ENCODE measurements at places on chromosomes 5 and 9.

DNA sequence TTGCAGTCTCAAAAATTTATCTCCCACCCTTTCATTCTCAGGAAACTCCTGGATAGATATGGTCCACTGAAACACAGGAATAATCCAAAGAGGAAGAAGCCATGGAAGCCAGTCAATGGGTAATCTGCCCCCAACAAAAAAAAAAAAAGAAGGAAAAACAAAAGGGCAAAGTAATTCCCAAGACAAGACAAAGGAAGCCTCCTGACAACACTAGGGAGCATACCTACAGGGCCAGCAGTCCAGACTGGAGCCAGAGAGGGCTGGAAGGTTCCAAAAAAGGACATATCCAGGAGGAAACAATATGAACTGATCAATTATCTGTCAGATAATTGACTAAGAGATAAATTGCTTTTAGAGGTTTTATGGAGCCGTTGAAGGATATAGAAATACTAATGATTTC is 12.9 kb downstream of the FNIP1 start:
- DNase-seq: no peak

- peak; percentile 36 for DNase-seq
Measured at GRCh38 chr5:96597438-96598020, 64.6 kb upstream of the CAST start.

DNA sequence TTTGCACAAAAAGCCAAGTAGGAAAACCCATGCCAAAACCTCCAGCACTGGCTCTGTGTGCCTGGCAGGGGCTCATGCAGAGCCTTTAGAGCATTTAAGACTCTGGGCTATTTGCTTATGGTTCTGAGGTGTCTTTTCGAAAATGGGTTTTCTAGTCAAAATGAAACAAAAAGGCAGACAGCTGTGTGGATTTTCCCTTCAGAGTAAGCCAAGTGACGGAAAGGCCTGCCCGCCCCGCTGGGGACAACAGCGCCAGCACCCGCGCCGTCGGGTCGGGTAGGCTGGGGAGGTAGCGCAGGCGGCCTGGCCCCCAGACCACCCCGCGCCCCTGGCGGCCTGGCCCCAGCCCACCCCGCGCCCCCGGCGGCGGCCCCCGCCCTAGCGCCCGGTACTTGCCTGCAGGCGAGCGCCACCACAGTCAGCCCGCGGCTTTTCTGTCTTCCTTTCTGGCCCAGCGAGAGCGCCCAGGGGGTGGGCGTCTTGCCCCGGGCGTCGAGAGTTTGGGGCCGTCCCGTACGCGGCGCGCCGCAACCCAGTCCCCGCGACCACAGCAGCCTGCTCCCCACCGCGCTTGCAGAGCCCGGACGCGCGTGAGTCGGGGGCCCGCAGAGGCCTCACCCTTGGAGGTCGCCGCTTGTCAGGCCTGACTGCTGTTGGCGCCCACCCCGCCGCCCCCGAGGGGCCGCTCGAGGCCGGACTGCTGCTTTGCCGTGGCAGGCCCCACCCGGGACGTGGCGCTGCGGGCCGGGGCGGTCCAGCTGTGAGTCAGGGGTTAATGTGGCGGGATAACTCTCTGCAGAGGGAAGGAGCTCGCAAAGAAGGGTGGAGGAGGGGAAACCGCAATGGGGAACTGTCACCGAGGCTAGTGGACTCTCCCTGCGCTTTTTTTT is at the start of gene TICAM2:
Gene TICAM2, minus strand, starts transcription at position 779 of the 890 bp plus-strand sequence. CDS start 21,223 bp downstream, outside the sequence.
- DNase-seq: peak; percentile 46

GRCh38 chr5:79109527-79110492 is 1.8 kb upstream of the BHMT start:
- DNase-seq: no peak

DNA sequence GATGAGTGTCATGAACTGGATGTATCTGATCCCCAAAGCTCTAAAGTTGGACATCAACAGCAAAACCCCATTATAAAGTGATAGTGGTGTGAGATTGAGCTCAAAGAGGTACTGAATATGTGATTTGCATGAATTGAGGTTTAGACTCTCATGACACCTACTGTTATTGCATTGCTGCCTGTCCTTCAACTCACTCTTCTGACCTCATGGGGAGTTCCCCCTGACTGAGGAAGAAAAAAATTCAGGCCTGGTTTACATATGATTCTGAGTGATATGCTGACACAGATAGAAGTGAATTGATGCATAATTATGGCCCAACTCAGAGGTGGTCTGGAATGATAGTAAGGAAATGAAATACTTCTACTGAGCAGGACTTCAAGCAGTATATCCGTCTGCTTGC is 76.2 kb upstream of the CHD1 start:
- no peak for DNase-seq

GRCh38 chr5:17897776-17898175 is 263.5 kb downstream of the TAF11L14 start:
- no peak for DNase-seq

- DNase-seq: no peak
Measured at GRCh38 chr9:34689512-34689911, 1.6 kb downstream of the CCL19 start.

DNA sequence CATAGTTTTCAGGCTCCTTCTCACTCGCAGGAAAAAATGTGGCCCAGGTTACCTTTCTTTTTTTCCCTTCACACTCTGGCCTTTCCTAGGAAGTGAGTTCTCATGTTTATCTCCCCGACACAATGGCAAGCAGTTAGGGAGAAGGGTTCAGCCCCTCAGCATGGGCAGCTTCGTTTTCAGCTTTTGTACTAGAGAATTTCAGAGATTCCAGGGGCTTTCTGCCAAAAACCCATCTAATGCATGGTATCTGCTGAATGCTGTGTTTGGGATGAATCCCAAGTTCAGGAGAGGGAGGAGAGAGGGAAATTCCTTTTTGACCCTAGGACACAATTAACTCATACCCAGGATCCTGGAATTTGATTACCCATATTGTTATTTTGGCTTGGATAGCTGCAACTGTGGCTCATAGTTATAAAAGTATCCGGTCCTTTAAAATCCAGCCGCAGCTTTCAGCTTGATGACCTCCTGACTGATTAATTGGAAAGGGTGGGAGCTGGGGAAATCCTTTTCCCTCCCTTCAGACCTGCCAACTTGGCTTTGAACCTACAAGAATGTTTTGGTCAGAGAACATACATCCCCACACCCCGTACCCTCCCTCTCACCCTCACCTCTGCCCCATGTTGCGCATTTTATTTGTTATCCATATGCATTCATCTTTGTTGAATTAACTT is 78.4 kb downstream of the TMEM252 start:
- no peak for DNase-seq

DNA sequence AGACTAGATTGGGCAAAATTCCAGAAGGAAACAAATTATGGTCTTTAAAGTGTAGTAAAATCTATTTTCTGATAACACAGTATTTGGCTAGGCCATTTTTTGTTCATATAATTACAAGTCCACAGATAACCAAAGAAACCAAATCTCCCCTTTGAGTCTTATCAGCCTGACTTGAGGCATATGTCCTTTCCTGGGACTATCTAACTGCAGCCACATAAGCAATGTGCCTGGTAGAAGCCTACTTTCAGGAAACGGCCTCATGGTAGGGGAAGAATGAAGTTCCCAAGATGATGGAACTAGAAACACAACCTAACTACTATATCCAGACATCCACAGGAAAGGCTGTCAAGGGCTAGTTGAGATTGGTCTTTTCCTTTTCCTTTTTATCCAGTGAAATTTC is 130.0 kb downstream of the PIK3R1 start:
- no peak for DNase-seq

- DNase-seq: no peak
Measured at GRCh38 chr5:123359454-123360200, 63.6 kb downstream of the CEP120 start.

DNA sequence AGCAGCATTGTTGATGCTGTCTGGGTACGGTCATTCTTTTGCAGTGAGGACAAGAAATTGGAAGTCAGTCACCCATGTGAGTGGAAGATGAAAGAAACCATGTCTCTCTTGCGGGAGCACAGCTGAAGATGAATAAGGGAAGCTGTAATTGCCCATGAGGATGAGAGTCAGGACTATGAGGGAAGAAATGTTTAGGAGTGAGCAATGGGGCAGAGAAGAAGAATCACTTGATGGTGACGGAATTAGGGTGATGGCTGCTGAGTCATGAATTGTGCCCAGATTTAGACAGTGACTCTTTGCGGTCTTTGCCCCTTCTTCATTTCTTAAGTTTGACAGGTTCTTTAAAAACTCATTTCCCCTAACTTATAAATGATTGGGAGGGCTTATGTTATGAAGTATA is 183.3 kb downstream of the MAST4 start:
- DNase-seq: no peak

DNA sequence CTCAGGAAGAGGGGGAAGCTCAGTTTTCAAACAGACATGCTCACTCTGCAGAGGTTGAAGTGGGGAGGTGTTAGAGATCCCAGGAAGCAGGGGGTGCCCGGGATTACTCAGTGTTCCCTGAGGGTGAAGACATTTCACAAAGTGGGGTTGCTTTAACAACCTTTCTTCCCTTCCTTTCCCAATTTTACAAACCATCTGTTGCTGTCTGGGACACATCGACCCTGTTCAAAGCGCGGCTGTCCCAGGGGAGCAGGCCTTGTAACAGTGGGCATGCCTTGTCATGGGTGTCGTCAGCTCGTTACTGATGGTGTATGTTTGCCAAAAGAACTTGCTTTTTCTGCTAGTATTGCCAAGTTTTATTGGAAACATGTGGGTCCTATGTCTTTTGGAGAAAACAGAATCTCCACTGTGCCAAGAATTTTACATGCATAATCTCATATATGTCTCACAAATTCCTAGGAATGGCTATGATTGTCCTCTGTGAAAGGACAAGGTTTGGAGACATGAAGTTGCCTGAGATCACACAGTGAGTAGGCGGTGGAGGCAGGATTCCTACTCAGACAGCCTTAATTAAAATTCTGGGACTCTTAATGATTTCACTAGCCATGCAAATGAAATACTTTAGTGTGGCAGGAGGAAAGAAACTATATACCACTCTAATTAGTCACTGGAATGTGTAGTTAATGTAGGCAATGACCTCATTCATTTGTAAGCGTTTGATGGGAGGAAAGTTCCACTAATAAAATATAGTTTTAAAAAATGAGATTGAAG is 198.9 kb downstream of the NXNL2 start:
- DNase-seq: peak; percentile 73

GRCh38 chr5:176762489-176762888 is 47.9 kb upstream of the UNC5A start:
- no peak for DNase-seq

DNA sequence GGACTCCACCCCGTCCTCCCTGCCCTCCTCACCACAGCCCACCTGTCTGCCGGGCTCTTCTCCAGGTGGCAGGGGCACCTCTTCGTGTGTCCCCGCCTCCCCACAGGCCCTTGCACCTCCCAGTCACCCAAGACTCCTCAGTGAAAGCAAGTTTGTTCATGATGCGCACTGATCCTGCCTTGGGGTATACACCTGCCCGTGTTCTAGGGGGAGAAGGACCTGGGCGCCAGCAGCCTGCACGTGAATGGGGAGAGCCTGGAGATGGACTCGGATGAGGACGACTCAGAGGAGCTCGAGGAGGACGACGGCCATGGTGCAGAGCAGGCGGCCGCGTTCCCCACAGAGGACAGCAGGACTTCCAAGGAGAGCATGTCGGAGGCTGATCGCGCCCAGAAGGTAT is 124.9 kb downstream of the EHMT1 start:
- no peak for DNase-seq

GRCh38 chr9:124420991-124421543 is 5.8 kb upstream of the PSMB7 start:
- peak; percentile 13 for DNase-seq

- DNase-seq: peak; percentile 49
Measured at GRCh38 chr9:104776797-104777196, 12.9 kb downstream of the NIPSNAP3B start.

- no peak for DNase-seq
Measured at GRCh38 chr5:112083623-112084022, 326.6 kb upstream of the NREP start.

DNA sequence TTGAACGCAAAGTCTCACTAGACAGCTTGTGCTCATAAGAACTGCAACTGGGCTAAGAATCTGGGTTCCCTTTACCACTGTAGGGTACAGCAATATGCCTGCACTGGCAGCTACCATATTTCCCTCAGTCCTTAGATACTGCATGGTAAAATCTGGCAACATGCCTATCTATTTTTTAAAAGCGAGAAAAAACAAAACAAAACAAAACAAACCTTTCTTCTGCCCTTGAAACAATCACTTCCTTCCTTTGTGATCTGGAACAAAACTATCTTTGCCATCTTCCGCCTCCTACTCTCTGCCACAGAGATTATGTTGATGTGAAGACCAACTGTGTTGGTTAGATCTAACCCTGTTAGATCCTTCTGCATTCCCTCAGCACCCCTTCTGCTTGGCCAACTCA is 242.9 kb downstream of the EBF1 start:
- no peak for DNase-seq

DNA sequence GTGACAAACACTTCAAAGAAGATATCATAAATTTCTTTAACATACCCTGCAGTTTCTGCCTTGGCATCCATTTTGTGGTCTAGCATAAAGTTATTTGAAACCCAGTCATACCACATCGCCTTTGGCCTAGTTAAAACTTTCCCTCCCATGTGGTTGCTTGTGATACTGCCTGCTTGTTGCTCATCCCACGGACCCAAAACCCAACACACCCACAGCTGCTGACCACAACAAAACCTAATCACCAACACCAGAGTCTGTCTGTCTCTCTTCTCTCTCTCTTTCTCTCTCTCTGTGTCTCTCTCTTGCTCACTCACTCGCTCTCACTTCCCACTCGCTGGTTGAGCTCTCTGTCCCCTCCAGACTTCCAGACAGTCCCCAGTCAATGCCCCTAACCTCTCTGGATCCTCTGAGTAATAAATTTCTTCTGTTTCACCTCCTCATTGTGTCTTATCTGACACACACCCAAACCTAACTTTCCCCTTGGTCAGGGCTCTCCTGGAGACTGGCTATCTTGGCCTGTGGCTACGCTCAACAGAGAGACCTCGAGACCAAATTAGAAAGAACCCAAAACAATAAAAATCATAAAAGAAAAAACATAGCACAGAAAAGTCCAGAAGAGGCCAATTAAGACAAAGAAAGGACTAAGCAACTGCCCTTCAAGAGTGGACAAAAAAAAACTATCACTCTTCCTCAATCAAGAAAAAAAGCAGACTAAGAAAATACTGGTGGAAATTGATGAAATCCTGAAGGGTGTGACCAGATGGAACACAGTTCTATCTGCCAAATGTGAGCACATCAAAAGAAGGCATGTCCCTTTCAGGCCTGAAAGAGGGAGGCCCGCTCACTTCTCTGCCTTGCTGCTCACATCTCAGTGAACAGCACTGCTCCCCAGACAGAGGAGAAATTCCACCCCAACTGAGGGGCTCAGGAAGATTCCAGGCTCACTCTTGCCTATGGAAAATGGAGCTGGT is 41.5 kb downstream of the TTLL11 start:
- no peak for DNase-seq

GRCh38 chr5:14326035-14326903 is 183.1 kb downstream of the TRIO start:
- no peak for DNase-seq
